Foreskin keratinocyte (primary cell): ENCODE measurements at places on chromosomes 7 and 10. TPM values are rescaled to one million over a fixed set of nuclear protein-coding genes. Genes with fewer than 3 reads are reported as not detected.

DNA sequence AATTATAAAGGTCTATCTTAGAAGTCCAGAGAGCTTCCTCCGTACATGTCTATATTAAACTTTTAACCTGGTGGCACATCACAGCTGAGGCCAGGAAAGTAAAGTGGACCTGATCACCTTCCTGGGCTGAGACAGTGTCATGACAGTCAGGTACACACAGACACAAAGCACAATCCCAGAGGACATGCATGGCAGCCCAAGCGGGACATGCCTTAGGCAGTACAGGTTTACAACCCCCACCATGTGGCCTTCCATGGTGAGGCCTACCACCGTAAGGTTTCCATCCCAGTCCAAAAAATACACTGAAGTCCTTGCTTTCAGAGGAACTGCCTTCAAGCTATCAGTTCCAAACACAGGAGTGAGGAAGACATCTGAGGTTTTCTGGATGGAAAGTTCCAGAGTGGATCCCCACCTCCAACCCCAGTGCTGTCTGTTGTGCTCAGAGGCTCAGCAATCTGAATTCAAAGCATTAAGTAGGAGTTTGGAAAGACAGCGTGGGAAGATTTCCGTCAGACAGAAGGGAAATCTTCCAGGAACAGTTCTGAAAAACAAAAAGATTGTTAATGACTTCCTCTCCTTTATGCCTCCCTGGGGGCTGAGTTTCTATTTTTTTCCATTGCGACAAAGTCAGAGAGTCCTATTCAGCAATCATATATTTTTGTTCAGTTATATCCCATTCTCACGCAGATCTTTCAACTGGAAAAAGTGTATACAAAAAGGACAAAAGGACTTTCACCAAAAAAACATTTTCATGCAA is 20.1 kb downstream of the IFIT3 start:
- DNase-seq: no peak

GRCh38 chr10:10394933-10395658 is 622.6 kb upstream of the CELF2 start:
- DNase-seq: peak; percentile 51

The ARL3 gene
- polyA plus RNA-seq: 15.4 and 16.2 TPM in 2 replicates

GRCh38 chr10:117997673-117998072 is 49.1 kb downstream of the RAB11FIP2 start:
- no peak for DNase-seq

DNA sequence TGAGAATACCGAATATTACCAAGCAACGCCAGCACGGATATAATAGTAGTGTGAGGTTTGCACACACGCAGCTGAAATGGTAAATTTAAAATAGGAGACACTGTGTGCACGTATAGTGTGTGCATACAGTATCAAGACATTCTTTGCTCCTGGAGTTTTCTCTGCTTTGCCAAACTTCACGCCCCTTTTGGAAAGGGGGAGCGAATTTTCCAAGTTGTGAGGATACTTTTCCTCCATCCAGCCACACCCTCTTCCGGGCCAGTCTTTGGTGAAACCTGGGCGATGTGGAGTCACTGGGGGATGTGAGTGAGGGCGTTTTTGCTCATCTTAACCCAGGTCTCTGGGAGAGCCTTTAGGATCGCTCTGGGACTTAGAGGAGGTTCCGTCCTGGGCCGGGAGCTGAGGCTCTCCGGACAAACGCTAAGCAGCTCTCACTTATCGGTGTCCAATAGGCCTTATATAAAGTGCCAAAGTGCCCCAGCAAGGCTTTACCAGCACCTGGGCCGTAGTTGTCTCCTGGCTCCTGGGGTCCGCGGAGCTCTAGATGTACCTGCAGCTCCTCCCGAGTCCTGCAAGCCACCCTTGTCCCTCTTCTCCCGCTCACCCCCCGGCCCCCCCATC is 160.0 kb upstream of the MKI67 start:
- no peak for DNase-seq

DNA sequence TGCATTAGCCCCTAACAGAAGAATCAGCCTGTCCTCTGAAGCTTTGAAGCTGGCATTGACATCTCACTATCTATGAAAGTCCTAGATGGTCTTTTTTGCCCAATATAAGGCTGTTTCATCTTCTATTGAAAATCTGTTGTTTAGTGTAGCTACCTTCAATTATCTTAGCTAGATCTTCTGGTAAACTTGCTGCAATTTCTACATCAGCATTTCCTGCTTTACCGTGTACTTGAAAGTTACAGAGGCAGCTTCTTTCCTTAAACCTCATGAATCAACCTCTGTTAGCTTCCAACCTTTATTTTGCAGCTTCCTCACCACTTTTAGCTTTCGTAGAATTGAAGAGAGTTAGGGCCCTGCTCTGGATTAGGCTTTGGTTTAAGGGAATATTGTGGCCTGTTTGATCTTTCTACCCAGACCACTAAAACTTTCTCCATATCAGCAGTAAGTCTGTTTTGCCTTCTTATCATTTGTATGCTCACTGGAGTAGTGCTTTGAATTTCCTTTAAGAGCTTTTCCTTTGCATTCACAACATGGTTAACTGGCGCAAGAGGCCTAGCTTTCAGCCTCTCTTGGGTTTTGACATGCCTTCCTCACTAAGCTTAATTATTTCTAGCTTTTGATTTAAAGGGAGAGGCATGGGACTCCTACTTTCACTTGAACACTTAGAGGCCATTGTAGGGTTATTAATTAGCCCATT is 32.5 kb downstream of the ARID5B start:
- DNase-seq: no peak

DNA sequence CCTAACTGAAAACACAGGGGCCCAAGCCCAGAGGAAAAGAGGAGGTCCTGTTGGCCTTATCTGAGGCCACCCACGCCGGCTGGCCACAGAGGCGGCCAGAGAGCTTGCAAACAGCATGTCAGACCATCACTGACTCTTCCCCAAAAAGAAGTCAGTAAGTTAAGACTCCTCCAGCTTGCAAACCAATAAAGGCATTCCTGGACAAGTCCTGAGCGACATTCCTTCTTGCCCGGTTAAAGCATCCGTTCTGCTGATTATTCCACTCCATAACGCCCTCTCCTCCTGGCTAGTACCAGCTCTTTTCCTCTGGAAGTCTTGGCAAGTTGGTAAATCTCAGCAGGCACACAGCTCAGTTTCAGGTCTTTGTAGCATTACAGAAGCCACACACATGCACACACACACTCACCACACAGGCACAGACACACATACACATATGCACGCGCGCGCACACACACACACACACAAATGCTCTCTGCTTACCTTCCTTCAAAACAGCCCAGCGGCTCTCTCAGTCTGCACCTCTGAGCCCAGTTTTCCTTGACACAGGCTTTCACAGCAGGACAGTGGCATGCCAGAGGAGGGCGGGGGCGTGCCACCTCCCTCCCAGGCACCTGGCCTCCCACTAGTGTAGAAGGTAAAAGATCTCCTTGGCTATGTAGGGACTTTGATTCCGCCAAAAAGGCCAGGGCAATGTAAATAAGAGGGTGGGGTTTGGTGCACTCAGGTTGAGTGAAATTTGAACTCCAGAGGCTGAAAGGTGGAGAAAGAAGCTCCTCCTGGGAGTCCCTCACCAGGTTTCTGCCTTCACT is 201.4 kb downstream of the TNS3 start:
- DNase-seq: peak; percentile 66

GRCh38 chr10:88617772-88618300 is 31.3 kb downstream of the LIPJ start:
- DNase-seq: no peak

GRCh38 chr10:580778-581177 is 108.7 kb downstream of the DIP2C start:
- DNase-seq: peak; percentile 67

The EPO gene
- polyA plus RNA-seq: 0.65 and 0.66 TPM in 2 replicates

DNA sequence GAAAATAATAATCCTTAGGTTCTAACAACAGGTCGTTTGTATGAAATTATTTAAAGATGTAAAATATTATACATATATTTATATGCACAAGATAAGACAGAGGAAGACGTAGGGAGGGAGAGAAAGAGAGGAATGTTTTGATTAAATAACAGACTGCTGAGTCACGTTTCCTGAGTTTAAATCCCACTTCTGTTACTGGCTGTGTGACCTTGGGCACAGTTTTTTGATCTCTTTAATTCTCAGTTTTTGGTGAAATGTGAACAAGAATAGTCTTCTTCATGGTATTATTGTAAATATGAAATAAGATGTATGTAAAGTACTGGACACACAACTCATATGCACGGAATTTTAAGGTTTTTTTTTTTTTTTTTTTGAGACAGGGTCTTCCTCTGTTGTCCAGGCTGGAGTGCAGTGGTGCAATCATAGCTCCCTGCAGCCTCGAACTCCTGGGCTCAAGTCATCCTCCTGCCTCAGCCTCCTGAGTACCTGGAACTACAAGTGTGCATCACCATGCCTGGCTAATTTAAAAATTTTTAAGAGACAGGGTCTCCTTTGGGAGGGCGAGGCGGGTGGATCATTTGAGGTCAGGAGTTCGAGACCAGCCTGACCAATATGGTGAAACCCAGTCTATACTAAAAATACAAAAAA is 42.6 kb downstream of the BAMBI start:
- DNase-seq: no peak

DNA sequence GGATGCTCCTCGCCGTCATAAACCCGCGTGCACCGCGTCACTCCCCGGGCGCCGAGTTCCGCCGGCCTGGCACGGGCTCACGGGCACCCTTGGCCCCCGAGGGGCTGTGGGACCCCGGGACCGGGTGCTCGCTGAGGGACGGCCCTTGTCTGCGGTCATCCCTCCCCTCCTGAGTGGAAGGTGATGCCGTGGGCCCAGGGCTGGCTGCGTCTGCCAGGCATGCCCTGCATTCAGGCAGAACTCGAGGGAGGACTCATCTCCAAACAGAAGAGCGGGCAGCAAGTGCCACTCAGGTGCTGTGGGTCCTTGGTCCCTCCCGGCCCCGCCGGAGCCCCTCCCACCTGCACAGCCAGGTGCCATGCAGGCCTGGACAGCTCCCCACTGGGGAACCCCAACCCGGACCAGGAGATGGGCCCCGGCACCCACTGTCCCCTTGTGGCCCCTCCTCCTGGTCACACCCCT is 61.3 kb downstream of the UNCX start:
- DNase-seq: no peak

The ABCB4 gene
- polyA plus RNA-seq: 0.01 TPM in 1 of 2 replicates, not detected in the other

DNA sequence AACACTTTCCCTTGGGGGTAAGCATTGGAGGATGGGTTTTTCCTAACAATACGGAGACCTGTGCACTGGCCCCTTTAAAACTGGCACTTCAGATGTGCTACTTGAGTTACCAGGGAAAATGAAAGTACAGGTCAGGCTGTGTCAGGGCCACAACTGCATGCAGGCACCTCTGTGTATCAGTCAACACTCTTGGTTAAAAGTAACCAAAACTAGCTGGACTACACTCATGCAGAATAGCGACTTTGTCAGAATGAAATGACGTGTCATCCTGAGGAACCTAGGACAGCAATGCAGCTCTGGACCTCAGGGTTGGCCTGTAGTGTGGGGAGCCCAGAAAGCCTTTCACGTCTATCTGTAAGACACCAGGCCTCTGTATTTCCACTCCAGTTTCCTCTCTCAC is 33.8 kb upstream of the SMKR1 start:
- no peak for DNase-seq

DNA sequence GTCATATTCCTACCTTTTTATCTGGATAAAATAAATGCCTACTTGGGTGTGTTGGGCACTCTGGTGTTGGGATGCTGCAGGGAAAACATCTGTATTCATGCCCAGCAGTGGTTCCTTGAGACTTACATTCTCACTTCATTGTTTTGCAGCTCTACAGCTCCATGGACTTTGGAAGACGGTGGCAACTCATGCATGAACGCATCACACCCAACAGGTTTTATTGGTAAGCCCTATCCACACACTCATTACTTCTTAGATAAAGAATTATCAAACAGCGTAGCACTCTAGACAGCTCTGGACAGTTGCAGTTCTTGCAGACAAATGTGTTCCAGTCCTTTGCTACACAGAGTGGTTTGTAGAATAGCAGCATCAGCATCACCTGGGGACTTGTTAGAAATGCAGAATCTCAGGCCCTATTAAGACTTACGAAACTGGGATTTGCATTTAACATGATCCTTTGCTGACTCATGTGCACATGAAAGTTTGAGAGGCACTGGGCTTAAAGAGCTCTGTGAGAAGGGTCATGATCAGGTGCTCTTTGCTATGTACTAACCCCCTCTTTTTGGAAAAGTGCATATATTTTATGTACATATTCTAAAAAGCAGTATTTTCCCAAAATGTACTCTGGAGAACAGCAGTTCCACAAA is 401.9 kb downstream of the SORCS3 start:
- no peak for DNase-seq

The PAX4 gene
- not detected in 2 replicates for polyA plus RNA-seq

The EFCAB10 gene
- 0.13 TPM in 1 of 2 replicates, not detected in the other for polyA plus RNA-seq

DNA sequence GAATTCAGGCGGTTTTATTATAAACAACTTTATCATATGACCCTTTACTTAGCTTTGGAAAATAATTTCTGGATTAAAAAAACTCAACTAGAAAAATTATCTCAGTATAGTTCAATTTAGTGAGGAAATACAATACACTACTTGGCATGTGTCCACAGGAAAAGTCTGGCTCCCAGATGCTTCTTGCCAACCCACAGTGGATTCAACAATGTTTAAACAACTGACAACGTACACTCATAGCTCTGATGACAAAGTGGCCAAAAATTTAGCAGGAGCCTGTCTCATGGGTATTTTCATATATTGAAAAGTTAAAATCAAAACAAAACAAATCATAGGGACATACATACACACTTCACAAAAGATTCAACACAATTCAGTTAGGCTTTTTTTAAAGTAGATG is 158.8 kb downstream of the SKAP2 start:
- peak; percentile 66 for DNase-seq

The PDE6C gene
- not detected in 2 replicates for polyA plus RNA-seq

The AGBL3 gene
- 0.69 and 0.86 TPM in 2 replicates for polyA plus RNA-seq
